Epithelial cell of proximal tubule (primary cell): ENCODE measurements at places on chromosomes 12 and 14. TPM values are rescaled to one million over a fixed set of nuclear protein-coding genes. Genes with fewer than 3 reads are reported as not detected.

DNA sequence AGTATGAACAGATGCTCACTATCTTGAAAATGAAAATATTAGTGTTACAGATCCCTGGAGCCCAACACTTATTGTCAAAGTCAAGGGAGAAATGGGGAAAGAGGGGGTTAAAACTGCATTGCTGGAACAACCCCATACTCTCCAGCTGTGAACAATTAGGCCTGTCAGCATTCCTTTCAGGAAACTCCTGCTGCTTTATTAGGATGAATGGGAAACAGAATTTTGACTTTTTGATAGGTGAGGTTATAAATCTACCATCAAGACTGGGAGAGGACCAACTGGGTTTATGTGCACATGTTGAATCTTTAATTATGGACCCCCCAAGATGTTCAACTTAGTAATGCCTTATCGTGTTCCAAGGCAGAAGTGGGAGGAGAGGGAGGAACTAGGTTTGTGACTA, 85.0 kb downstream of the TMTC1 start:
- no peak for DNase-seq

CISTR gene
- not detected in 2 replicates for total RNA-seq

DNA sequence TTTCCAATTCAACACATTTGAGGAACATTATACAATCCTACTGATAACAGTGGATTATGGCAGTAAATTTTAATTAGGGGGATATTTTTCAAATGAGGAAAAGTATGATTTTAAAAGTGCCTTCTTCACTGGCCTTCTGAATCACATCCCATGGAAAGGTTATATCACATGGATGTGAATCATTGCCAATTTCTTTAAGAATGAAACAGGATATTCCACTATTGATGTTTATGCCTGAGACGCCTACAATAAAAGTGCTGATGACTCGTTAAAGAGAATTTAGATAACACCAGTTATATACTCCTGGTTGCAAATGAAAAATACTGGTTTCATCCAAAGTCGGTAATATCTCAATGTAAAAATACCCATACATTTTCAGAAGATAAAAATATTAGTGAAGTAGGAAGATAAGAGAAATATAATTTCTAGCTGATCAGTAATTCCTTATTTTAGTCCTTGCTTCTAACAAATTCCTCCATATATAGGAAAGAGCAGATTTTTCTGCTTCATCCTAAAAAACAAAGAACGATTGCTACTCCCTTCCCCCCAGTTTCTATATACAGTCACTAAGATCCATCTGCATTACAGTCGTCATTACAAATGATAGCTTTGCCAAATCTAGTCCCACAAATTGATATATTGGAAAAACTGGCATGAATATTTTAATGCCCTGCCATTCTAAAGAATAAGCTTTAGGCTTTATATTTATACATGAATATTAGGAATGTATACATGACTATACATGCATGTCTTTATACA, 139.5 kb upstream of the SOX5 start:
- no peak for DNase-seq

PLEKHD1 gene
- total RNA-seq: under 0.01 and 0.07 TPM in 2 replicates

- no peak for DNase-seq
Observed at GRCh38 chr12:53060064-53060720, 10.3 kb downstream of the TNS2 start.

TBC1D30 gene
- 1.6 and 3.8 TPM in 2 replicates for total RNA-seq

DNA sequence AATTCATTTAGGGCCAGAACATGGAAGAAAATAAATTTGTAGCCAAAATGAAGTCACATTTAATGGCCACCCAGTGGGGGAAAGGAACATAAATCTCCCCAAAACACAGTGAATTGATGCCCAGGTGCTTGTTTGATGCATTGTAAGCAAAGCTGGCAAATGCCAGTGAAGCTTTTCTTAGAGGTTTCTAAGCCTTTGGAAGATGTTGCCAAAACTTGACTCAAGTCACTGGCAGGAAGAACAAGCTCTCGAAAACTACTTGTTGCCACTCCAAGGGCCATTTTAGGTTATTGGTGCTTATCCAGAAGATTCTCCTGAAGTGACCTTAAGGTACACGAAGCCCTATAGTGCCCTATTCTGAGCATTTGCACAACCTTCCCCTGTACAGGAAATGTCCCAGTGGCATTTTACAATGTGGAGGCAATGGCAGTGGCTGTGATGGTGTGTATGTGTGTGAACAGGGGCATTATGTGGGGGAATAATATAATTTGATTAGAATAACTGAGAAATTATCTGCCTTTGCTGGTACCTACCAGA, 89.5 kb upstream of the NOVA1 start:
- DNase-seq: no peak

CLEC4C gene
- total RNA-seq: not detected in 2 replicates
